Osteoblast (primary cell): ENCODE measurements at places on chromosomes 16 and 17. TPM values are rescaled to one million over a fixed set of nuclear protein-coding genes. Genes with fewer than 3 reads are reported as not detected.

Gene NSRP1
- 11.2 and 12.7 TPM in 2 replicates for total RNA-seq

Gene SEPTIN12
- total RNA-seq = not detected in 2 replicates

Gene POLR2C
- 95.2 and 97.8 TPM in 2 replicates for total RNA-seq

Gene ITGAD
- not detected in 2 replicates for total RNA-seq

Gene GDPD3
- total RNA-seq = 0.36 and 0.88 TPM in 2 replicates

Gene KRT24
- total RNA-seq = not detected in 2 replicates

Gene MMP28
- total RNA-seq = 1.2 and 1.8 TPM in 2 replicates

Gene SLC16A11
- 0.29 and 0.36 TPM in 2 replicates for total RNA-seq

Gene OSGIN1
- total RNA-seq = 3.6 and 5.0 TPM in 2 replicates

Gene KRTAP9-2
- not detected in 2 replicates for total RNA-seq

Gene KREMEN2
- not detected in 2 replicates for total RNA-seq

Gene PLA2G10
- not detected in 2 replicates for total RNA-seq

Gene ABCC6
- under 0.01 and 0.36 TPM in 2 replicates for total RNA-seq

Gene TAX1BP3
- 149 and 164 TPM in 2 replicates for total RNA-seq

Gene OTOA
- under 0.01 TPM in 2 replicates for total RNA-seq

Gene TPSB2
- total RNA-seq = not detected in 2 replicates

Gene CSH2
- total RNA-seq = not detected in 2 replicates

Gene ALOX12
- not detected in 2 replicates for total RNA-seq

Gene ZSCAN10
- total RNA-seq = not detected in 2 replicates

Gene XYLT1
- total RNA-seq = 43.4 and 46.6 TPM in 2 replicates

Gene DNAAF8
- 1.1 and 2.7 TPM in 2 replicates for total RNA-seq

Gene BCL6B
- total RNA-seq = not detected in 2 replicates

Gene CDH16
- not detected in 2 replicates for total RNA-seq
